Astrocyte of the spinal cord (primary cell): ENCODE measurements at places on chromosomes 4 and X.

- DNase-seq = no peak
These were observed 287.8 kb downstream of the ZNF674 start for GRCh38 chrX:46257451-46257879.

DNA sequence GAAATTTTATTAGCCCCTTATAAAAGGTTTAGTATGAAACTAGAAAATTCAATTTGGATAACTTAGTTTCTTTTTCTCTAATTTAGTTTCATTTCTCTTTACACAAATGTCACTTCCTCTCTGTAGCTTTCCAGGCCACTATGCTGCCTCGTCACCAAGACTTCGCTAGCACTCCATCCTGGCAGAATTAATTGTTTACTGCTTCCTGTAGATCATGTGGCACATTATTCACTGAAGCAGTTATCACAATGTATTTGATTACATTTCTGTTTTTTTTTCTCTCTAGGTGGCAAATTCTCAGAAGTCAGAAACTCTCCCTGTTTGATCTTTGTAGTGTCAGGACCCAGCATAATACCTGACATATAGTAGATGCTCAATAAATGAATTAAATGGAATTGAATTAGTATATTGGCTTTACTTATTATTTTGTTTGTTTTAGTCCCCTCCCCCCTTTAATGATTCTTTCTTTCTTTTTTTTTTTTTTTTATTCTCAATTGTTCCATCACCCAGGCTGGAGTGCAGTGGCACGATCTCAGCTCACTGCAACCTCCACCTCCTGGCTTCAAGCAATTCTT is 9.3 kb upstream of the SAT1 start:
- no peak for DNase-seq

DNA sequence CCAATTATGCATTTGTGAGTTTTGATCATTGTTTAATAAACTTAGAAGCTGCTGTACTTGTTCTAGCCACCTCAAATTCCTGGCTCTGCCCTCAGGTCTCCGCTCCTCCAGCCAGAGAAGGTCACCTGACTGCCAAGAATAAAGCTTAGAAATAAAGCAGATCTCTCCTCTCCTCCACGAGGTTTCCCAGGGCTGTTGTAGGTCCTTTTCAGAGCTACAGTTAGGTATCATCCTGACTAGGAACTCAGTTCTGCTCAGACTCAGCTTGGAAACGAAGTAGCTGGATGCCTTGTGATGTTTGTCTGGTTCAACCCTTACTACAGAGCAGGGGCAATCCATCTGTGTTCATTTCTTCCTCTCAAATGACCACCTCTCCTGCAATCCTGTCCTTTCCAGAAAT is 79.1 kb upstream of the RAPGEF2 start:
- no peak for DNase-seq

DNA sequence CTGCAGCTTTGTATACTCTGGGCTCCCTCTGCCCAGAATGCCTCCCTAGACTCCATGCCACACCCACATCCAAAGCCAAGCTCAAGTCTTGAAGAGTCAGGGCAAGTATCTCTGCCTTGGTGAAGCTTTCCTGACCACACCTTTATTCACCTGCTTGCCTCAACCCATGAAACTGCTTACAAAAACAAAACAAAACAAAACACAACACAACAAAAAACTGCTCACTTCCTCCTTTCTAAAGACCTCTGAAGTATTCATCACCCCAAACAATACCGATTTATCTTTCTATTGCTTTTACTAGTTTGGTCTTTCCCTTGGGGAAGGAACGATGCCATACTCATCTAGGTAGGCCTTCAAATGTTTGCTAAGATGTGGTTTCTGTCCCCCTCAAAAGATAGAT is 45.0 kb downstream of the TMEM165 start:
- no peak for DNase-seq

GRCh38 chr4:145075742-145076468 is 22.1 kb downstream of the ANAPC10 start:
- DNase-seq = no peak

- DNase-seq = no peak
These were observed 185.3 kb upstream of the SPOCK3 start for GRCh38 chr4:167419468-167420140.

- peak; percentile 91 for DNase-seq
These were observed 26.3 kb downstream of the UTP14A start for GRCh38 chrX:129932016-129932820.

DNA sequence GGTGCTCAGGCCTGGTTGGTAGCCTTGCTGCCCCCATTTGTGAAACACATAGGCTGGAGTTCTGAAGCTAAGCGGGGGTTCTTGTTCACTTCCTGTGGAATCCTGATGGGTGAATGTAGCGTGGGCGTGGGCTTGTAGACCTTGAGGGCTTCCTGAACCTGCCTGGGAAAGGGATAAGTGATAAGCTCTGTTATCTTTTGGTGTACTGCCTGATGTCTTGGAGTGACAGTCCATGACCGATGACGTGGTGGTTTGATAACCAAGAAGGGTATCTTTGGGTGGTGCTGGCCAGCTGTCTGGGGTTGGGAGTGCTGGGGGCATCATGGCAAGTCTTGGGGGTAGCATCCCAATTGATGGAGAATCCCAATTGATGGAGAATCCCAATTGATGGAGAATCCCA is 17.5 kb upstream of the WDR1 start:
- DNase-seq = no peak

GRCh38 chr4:76821641-76822040 is 76.3 kb downstream of the SOWAHB start:
- peak; percentile 69 for DNase-seq

DNA sequence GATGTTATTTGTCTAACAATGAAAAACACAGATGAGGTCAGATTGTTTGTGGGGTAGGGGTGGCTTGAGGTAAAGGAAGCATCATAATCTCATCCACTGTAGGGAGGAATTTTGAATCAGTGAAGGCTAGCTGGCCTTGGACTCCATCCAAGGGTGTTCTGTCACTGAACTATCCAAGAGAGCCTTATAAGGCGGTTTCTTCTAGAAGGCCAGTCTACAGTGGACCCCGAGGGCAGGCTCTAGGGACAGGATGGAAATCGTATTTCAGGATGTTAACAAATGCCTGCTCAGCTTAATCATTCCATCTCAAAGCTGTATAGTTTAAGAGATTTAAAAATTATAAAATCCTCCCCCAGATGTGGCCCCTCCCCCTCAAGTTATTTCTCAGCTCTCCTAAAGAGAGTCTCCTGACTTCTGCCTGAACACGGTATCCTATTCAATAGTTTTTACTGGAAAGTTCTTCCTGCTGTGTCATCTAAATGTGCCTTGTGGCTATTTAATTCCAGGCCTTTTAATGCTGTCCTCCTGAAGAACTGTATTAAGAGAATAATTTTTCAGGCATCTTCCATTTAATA is 8.0 kb downstream of the IGFBP7 start:
- DNase-seq = peak; percentile 94
